SK-N-DZ (cell line): ENCODE measurements at places on chromosomes 11 and 22.

- no peak for DNase-seq
Observed at GRCh38 chr11:10540546-10540914, 457 bp downstream of the RNF141 start.

DNA sequence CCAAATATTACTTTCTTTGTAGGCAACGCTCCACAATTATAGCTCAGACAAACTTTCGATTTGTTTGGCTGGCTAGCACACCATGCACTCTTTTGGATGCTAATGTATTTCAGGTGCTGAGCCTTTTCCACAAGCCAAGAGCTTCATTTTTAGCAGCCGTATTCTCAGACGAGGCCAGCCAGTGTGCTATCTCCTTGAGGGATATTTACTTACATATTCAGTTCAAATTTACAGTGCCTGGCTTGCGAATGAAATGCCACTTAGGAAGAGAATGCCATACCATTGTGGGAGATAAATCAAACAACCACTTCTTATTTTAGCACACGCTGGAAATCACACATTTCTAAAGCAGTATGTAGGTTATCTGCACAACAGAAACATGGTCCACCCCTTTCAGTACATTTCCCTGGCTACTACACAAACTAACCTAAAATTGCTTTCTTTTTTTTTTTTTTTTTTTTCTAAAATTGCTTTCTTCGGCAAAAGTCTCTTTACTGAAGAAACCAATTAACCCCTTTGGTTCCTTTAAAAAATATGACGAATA, 236.9 kb downstream of the CADM1 start:
- DNase-seq, result no peak

DNA sequence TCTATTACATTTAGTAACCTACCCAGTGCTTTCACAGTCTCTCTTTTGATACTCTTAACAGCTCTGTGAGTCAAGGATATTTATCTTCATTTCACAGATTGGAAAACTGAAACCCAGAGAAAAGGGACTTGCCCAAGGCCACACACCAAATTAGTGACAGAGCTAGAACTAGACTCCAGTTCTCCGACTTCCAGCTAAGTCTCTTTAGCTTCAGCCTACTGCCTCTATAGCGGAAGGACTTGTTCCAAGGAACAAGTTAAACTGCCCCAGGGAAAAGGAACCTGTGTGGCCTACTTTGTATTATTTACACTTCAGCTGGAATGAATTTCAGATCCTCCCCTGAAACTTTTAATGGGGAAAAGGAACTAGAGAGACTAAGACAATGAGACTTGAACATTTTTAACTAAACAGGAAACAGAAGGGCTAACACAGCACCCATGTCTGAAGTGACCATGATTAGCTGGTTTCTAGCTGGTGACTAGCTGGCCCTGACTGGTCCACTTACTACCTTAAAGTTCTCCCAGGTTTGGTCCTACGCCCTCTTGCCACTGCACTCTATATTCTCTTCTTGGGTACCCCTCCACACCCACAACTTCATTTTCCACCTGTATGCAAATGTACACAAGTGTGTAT, 1.3 kb downstream of the LRRC51 start:
- no peak for DNase-seq

DNA sequence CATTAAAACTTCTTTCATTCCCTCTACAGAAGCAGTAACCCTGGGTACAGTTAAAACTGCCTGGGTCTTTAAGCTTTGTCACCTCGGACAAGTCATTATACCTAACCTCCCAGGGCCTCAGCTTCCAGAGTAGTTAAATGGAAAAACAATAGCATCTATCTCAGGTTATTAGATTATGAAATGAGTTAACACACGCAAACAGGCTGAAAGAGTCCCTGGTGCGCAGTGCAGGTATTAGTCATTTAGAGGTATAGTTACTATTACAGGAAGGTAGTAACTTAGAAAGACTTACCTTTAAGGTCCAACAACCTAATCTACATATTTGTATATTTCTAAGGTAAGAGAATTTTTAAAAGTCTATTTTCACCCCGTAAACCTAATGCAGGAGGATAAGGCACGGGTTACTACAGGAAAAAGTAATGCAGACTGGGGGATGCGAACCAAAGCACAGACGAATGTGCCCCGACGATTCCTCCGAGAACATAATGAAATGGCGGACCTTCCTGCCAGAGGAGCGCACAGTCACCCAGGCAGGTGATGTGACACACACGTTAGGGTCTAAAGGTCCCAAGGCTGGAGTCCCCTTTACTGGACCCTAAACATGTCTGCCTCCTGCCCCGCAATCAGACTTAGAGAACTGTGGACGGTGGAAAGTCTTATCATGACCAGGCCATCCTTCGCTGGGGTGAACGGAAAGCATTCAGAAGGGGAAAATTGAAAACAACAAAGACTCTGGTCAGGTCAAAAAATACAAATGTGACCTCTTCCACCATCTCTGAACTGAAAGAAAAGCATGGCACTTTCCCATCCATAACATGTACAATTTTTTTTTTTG, 1.3 kb downstream of the NAP1L4 start:
- DNase-seq, result no peak

DNA sequence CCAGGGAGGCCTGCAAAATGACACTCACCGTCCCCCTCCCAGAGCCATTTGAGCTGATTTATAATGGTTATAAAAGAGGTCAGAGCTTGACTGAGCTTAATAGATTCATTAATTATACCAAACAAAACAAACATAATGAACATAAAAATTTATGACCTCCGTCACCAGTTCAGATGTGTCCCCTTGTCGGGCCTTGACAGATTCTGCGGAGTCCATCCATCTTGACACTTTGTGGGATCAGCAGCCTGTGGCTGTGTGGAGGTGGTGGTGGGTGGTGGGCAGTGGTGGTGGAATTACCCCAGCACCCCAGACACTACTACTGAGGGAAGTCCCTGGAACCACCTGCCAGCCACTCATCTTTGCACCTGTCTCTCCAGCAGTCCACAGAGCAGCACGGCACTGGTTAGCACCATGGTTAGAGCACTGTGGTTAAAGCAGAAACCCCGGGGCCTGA, 83.5 kb downstream of the DSCAML1 start:
- DNase-seq, result no peak

GRCh38 chr11:15471895-15472799, 357.4 kb downstream of the INSC start:
- no peak for DNase-seq

- no peak for DNase-seq
Observed at GRCh38 chr11:112649856-112650255, 311.4 kb upstream of the NCAM1 start.
